ENCODE measurements at places on chromosomes 16 and 17. TPM values are rescaled to one million over a fixed set of nuclear protein-coding genes. Genes with fewer than 3 reads are reported as not detected.

GRCh38 chr16:58264961-58265479, 29.8 kb downstream of the PRSS54 start:
- DNase-seq: no peak

DNA sequence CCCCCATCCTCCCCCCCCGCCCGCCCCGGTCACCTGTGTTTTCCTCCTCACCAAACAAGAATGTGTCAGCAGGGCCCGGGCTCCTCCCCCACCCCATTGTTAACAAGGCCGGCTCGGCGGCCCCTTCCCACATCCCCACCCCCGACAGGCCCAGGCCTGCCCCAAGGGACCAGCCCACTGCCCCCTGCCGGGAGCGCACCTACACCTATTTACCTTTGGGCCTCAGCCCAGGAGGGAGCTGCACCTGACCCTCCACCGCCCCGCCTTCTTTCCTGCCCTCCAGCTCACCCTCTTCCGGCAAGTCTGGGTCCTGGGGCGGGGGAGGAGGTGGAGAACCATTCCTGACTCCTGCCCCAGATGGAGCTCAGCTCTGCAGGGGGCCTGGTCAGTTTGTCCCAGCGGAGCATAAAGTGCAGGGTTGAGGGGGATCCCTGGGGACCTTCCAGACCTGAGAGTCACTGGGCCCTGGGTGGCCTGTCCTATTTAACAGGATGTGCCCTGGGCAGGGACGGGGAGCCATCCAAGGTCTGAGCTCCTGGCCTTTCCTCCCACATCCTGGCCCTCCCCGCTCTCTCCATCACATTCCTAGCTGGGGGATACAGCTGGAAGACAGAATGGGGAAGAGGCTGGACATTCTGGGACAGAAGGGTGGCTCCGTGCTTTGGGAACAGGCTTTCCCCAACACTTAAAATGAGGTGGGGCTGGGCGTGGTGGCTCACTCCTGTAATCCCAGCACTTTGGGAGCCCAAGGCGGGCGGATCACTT, 8.3 kb downstream of the FOXJ1 start:
- peak; percentile 32 for DNase-seq

DNA sequence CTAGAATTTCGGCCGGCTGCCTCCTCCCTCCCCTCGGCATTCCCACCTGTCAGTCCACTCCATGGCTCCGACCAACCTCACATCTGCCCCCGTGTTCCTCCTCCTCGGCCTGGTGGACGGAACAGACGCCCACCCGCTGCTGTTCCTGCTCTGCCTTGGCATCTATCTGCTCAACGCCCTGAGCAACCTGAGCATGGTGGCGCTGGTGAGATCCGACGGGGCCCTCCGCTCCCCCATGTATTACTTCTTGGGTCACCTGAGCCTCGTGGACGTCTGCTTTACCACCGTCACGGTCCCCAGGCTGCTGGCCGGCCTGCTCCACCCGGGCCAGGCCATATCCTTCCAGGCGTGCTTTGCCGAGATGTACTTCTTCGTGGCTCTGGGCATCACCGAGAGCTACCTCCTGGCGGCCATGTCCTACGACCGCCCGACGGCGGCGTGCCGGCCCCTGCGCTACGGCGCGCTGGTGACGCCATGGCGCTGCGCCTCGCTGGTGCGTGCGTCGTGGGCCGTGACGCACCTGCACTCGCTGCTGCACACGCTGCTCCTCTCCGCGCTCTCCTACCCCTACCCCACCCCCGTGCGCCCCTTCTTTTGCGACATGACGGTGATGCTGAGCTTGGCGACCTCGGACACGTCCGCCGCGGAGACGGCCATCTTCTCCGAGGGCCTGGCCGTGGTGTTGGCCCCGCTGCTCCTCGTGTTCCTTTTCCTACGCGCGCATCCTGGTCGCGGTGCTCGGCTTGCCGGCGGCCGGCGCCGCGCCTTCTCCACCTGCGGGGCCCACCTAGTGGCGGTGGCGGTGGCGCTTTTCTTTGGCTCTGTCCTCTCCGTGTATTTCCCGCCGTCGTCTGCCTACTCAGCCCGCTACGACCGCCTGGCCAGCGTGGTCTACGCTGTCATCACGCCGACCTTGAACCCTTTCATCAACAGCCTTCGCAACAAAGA, at the start of gene OR3A2:
OR3A2 (minus strand) TSS at position 440 of the 948 bp plus-strand sequence.
- no peak for DNase-seq

DNA sequence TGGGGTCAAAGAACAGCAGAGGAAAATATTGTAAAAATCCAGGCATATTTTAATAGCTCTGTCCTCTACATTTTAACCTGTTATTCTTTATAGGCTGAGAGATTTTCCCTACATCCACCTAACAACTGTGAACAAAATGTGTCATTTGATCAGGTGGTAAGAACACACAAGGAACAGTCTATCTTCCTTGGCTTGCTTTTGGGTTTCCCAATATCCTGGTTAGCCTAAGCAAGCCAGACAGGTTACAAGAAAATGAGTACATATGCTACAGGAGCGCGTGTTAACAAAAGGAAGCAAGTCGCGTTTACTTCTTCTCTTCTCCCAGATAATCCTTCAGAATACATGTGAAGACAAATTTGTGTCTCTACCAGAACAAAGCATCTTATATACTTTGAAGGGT, 31.0 kb upstream of the PITPNM3 start:
- no peak for DNase-seq

DNA sequence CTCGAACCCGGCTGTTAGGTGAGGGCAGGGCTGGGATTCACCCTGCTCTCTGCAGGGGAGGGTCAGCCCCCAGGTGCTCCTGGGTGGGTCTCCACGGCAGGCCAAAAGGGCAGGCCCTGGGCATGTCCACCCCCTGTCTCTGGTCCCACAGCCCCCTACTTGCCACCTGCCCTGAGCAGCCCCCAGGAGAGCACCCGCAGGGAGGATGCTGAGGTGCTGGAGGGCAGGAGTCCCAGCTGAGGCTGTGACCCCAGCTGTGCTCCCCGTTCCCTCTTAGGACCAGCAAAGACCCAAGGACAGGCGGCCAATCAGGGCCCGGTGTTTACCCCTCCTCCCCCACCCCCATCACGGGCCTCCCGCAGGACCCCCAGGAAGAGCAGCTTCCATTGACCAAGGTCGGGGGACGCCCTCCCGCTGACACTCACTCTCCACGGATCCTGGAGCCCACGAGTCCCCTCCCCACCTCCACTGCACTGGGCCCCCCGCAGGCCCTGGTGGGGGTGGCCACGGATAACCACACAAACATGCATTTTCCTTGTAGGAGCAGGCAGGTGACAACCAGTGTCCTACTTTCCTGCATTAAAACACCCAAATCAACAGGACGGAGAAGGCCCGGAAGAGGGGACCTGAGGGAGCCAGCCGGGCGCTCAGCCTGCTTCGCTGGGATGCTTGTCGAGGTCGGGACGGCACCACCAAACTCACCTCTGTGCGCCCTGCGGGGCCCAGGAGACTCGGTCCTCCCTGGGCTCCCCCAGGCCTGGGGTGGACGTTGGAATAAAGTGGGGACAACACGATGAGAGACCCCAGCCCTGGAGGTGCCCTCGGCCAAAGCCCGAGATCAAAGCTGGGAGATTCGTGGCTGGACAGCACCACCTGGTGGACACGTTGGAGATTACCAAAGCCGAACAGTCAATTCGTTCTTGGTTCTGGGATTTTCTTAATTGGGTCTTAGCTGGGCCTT, 22.5 kb upstream of the ENPP7 start:
- peak; percentile 40 for DNase-seq

- DNase-seq: no peak
Measured at GRCh38 chr16:88656291-88656980, 5.6 kb upstream of the CYBA start.

- no peak for DNase-seq
Measured at GRCh38 chr16:2518823-2519710, 1.1 kb upstream of the AMDHD2 start.

- DNase-seq: peak; percentile 68
Measured at GRCh38 chr17:60941028-60941427, 263.4 kb downstream of the BCAS3 start.

DNA sequence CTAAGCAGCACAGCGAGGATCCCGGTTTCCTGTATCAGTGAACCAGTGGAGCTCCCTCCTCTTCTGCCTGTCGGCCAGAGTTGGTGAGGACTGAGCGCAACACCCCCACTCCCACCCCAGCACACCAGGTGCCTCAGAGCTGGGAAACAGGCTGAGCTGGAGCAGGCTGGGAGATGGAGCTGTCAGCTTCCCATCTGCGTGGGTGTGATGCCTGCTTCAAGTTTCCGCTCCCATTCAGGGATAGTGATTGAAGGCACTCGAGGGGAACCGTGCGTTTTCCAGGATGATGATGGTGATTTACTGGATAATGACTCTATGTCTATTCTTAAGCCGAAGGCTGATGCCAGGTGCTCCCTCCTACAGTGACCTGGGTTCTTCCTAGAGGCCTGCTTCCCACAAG, 144.5 kb downstream of the TMEM132E start:
- no peak for DNase-seq

DNA sequence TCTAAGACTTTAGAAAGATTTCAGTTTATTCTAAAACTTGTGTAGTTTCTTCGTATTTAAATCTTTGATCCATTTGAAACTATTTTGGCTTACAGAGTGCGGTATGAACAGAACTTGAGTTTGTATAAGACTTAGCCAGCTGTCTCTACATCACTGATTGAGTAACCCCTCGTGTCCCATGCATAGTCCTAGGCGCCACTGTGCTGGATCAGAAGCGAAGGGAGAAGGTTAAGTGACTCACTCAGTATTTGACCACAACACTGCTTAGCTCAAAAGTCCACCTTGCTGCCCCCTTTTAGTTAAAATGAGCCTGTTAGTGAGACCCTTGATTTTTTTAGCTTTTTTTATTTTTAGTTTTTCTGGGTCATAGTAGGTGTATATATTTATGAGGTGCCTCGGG, 28.4 kb downstream of the CD300LB start:
- DNase-seq: no peak

- peak; percentile 67 for DNase-seq
Measured at GRCh38 chr17:64320613-64321553, 57.8 kb upstream of the TEX2 start.

GRCh38 chr16:63426275-63426870, 1390.1 kb upstream of the CDH8 start:
- no peak for DNase-seq

DNA sequence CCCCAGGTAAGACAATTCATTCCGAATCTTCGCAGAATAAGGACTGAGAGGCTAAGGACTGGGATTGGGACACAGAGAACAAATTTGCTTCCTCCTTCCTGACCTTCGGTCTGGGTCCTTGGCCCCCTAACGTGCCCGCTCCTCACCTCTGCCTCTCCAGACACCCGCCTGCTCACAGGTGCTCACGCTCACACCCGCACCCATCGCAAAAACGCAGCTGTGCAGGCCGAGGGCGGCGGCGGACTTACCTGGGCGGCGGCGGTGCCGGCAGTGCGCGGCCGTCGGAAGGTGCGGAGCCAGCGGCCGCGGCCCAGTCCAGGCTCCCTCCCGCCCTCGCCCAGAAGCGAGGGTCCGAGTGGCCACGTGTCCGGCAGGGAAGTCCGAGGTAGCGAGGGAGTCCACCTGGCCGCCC, 7.1 kb upstream of the HOXB9 start:
- DNase-seq: no peak

DNA sequence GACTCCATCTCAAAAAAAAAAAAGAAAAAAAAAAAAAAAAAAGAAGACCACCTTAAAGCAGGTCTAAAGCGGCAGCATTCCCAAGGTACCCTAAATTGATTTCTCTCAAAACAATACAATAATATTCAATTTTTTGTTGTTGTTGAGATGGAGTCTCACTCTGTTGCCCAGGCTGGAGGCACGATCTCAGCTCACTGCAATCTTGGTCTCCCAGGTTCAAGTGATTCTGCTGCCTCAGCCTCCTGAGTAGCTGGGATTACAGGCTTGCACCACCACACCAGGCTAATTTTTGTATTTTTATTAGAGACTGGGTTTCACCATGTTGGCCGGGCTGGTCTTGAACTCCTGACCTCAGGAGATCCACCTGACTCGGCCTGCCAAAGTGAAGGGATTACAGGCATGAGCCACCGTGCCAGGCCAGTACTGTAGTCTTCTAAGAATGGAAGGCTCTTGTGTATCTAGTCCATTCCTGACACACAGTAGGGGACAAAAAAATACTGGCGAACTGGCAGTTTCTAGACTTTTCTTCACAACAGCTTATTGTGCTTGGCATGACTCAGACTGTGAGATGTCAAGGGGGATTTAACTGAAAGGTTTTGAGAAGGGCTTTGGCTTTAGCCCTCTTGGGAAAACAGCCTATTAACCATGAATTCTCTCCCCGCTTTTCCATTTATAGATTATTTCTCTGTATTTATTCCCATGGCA, 17.3 kb downstream of the CDR2 start:
- no peak for DNase-seq

GRCh38 chr17:77184474-77184873, 43.7 kb downstream of the SEC14L1 start:
- no peak for DNase-seq

DNA sequence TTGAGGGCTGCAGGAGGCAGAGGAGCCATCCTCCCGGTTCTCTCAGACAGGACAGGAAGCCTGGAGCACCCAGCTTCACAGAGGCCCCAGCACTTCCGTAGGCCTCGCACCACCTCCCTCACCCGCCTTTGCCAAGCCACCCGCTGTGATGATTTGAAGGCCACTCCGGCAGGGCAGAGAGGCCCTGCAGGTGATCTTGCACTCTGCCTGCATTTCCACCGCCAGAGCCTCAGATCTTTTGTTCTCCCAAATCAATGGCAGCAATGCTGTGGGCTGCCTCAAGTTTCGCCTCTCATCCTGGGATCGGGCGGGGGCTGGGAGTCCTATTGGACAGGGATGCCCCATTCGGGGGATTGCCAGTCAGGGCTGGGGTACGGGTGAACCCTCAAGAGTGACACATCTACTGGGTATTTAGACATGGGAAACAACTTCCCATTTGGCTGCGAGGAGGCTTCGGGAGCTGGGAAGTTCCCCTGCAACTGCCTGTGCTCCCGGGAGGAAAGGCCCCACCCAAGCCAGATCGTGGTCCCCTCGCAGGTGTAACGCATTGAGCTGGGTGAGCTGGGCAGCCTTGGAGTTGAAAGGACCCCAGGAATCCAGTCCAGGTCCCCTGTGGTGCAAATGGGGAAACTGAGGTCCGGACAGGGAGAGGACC, 34.8 kb upstream of the PEMT start:
- no peak for DNase-seq

DNA sequence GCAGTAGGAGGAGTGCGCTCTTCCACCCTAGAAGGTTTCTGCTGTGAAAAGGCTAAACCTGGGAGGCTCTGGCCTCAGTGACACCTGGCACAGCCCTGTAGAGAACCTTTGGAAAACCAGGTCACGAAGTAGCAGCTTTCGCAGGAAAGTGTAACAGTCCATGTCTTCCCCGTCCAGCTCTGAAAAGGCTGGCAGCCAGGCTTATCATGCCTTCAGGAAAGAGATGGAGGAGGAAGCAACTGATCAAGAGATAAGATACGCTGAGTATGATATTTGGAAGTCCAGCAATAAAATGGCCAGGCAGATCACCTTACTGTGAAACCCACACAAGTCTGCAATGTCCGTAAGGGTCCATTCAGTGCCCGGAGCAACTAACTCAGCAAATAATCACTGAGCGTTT, 22.3 kb downstream of the TUBD1 start:
- DNase-seq: no peak

CHST5 gene
- total RNA-seq: 0.63 TPM

C17orf50 gene
- not detected for total RNA-seq

ITGA2B gene
- total RNA-seq: 2.9 TPM

CD79B gene
- total RNA-seq: 3.4 TPM

CAMKK1 gene
- total RNA-seq: 6.6 TPM

KCNJ16 gene
- 93.9 TPM for total RNA-seq

KRTAP9-8 gene
- total RNA-seq: not detected

C16orf46 gene
- 1.2 TPM for total RNA-seq

TUBG1 gene
- 40.2 TPM for total RNA-seq

KRTAP2-2 gene
- total RNA-seq: not detected

CCL3 gene
- total RNA-seq: 31.7 TPM

C16orf86 gene
- 6.4 TPM for total RNA-seq

KRTAP3-2 gene
- not detected for total RNA-seq

UBALD1 gene
- total RNA-seq: 49.1 TPM

PPY gene
- total RNA-seq: not detected

SALL1 gene
- 1.2 TPM for total RNA-seq

BEAN1 gene
- 0.35 TPM for total RNA-seq
